Stimulated activated CD4-positive, alpha-beta T cell treated with anti-CD3 and anti-CD28 coated beads, Interleukin-15, amount 100 ng/mL, for 1 hour (primary cell): ENCODE measurements at places on chromosomes 2 and 18.

DNA sequence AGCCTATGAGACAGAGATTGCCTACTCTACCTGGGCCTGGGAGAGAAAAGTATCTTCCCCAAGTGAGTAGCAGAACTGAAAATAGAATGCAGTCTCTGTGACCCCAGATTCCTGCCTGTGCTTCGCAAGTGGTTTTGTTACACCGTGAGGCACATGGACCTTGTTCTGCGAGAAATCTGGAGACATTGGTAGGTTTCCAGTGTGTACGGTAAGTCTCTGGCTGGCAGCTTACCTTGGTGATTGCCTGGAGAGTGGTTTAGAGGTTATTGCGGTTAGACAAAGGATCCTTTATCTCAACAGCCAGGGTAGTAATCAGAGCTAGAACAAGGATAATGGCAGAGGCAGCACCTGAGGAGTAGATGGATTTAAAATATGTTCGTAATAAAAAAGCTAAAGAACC lies 606.0 kb upstream of the GCFC2 start:
- no peak for DNase-seq

DNA sequence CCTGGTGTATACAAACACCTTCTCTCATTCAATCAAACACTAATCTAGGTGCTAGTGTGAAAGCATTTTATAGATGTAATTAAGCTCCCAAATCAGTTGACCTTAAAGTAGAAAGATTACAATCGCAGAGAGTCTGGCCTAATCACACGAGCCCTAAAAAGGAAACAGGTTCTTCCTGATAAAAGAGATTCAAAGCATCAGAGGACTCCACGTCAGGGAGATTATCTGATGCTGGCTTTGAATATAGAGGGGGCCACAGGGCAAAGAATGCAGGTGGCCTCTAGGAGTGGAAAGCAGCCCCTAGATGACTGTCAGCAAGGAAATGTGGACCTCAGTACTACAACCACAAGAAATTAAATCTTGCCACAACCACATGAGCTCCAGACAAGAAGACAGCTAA lies 28.2 kb upstream of the ZC3H15 start:
- no peak for DNase-seq

DNA sequence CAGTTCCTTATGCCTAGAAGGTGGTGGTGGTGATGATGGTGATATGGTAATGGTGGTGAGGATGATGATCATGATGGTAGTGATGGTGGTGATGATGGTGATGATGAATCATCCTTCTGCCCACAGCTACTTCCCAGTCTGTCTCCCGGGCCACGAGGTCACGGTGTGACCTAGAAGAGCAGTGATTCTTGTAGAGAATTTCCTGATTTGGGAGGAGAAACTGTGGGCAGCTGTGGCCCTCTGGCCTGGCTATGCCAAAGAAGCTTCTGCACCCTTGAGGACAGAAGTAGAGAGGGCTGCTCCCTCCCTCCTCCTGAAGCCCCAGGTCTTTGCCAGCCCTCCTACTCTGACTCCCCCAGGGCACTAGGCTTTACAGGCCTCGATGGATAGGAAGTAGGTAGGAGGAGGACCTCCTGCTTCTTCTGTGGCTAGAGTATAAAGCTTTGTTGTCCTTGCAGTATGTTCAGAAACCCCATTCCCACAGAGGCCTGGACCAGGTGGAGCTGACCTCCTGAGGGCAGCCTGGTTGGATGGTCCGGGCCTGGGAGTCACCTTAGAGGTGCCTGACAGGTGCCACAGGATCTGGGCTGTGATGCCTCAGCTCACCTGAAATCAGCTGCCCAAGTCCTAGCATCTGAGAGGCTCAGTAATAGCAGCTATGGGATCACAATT lies 57.9 kb upstream of the EPAS1 start:
- DNase-seq: no peak

GRCh38 chr2:53312721-53313120 lies 454.9 kb upstream of the CHAC2 start:
- DNase-seq: no peak

DNA sequence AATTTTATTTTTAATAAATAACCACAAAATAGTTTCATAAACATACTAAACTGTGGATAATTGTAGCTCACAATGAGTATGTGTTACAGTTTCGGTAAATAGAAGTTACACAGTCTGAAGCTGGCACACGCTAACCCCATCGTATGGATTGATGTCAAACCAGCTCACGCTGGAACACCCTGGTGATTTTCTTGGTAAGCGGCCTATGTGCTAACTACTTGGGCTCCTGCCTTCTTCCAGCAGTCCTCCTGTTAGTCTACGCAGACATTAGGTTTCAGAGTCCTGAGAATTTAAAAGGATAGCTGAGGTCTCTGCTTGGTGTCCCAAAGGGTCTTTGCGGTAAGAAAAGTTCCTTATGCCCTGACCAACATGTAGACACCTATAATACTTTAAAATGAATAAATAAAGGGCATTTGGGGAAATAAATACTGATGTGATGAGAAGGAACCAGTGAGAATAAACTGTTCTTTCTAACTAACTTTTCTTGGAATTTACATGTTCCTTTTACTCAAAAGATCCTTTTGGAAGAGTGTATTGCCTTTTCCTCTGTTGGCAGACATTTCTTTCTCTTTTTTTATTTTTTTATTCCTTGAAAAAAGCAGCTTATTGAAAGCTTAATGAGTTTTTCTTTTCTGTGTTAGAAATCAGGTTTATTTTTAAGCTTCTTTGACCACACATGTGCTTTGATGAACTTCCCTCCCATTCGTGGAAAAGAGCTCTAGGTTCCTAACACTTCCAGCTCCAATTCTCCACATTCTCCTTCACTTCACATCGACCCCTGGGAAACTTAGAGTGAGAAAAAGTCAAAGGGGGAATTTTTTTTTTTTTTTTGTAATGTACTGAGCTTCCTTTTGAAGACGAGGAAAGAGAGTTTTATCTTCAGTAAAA lies 322.2 kb downstream of the IRS1 start:
- no peak for DNase-seq

GRCh38 chr2:102291319-102292075 lies 19.9 kb upstream of the IL1RL1 start:
- no peak for DNase-seq

GRCh38 chr2:174577967-174578589 lies 19.5 kb downstream of the WIPF1 start:
- DNase-seq: no peak

GRCh38 chr2:241268716-241269445 lies 46.6 kb downstream of the HDLBP start:
- DNase-seq: no peak

DNA sequence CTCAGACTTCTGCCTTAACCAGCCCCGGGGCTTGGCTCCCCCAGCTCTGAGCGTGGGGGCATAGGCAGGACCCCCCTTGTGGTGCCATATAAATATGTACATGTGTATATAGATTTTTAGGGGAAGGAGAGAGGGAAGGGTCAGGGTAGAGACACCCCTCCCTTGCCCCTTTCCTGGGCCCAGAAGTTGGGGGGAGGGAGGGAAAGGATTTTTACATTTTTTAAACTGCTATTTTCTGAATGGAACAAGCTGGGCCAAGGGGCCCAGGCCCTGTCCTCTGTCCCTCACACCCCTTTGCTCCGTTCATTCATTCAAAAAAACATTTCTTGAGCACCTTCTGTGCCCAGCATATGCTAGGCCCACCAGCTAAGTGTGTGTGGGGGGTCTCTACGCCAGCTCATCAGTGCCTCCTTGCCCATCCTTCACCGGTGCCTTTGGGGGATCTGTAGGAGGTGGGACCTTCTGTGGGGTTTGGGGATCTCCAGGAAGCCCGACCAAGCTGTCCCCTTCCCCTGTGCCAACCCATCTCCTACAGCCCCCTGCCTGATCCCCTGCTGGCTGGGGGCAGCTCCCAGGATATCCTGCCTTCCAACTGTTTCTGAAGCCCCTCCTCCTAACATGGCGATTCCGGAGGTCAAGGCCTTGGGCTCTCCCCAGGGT lies 5.5 kb downstream of the CTDSP1 start:
- DNase-seq: no peak

DNA sequence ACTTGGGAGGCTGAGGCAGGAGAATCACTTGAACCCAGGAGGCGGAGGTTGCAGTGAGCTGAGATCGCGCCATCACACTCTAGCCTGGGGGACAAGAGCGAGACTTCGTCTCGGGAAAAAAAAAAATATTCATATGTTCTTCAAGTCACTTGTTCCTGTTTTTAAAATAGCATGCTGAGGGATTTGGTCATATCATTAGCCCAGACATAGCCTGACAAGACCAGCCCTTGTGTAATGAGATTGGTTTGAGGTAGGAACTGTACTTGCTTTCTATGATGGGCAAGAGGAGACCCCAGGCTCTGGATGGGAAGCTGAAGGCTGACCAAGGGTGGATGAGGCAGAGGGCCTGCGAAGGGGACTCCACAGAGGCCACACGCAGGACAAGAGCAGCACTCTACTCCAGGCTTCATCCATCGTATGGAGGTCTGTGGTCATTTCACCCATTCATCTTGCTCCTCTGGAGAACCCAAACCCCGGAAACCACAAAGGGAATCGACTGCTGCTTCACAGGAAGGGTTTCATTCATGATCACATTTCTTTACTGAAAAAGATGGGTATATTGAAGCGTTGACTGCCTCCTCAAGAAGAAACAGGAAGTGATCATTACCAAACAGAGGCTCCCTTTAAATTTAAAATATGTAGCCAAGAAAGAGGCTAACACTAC lies 87.1 kb upstream of the ZNF397 start:
- no peak for DNase-seq

DNA sequence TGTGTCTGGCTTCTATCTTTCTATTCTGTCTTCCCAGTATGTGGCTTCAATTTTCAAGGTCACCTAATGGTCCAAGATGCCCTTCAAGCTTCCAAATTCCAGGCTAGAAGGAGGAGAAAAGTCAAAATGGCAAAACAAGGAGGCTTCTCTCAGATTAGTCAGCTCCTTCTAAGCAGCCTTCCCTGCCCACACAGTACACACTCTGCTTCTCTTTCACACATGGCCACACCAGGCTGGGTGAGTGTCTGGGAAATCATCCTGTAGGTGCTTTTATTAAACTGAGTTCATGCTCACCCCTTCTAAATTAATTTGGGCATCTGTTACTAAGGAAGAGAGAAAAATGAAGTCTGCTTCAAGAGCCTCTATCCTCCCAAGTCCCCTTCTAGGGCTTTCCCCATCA lies 277.2 kb upstream of the MGAT5 start:
- DNase-seq: no peak

- DNase-seq: no peak
These were observed 147.6 kb downstream of the HDAC4 start for GRCh38 chr2:239253264-239253663.

DNA sequence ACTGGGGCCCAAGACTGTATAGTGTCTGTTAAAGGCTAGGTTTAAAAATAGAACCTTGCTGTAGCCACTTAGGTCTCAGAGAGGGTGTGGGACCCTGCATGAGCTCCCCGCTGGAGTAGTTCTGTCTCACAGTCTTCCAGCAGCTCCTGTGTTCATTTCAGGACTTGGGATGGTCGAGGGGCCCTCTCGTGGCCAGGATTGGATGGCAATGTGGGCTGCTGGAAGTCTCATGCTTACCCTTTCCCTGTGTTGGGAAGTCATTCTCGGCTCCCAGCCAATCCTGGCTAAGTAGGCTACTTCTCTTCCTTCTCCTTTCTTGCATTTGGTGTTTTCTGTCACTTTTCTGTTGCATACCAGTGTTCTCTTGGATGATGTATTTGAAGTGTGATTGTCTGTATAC lies 284.0 kb upstream of the GCFC2 start:
- DNase-seq: no peak

DNA sequence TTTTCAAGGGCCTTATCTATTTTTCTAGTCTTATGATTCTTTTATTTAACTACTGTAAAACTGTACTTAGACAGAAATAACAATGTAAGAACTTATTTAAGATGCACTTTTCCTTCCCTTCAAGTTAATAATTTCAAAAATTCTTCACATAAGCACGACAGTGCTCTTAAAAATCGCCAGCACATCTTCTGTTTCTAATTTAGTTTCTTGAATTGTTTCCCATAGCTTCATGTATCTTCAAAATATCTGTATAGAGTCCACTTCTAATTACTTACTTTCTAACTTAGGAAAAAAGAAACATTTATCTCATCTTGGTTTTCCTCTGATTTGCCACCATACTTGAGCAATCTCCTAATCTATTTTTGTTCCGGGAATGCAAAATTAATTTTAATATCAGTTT lies 196.1 kb downstream of the BABAM2 start:
- DNase-seq: no peak

DNA sequence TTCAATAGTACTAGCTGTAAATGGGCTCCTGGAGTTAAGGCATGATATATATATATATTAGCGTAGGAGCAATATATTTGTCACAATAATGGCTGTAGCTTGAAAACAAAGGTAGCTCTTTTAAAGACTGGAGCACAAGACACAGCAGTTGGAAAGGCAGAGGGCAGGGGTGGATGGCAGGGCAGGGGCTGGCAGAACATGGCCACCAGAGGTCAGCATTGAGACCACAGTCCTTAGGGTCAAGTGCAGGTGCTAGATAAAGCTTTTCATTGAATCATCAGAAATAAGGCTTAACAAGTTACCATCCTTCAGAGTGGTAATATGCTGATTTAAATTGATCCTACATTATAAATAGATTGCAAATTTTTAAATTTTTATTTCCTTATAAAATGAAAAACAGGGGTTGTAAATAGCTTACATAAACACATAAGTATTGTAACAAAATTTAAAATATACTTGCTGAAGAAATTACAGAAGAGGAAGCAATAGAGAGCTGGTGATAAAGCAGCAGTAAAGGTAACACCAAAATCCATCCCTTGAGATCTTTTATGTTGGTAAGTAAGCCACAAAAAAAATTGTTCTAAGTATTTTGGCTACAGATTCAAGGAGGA lies 161.2 kb upstream of the PIEZO2 start:
- no peak for DNase-seq

- DNase-seq: no peak
These were observed 458.7 kb downstream of the RNF144A start for GRCh38 chr2:7375901-7376300.

DNA sequence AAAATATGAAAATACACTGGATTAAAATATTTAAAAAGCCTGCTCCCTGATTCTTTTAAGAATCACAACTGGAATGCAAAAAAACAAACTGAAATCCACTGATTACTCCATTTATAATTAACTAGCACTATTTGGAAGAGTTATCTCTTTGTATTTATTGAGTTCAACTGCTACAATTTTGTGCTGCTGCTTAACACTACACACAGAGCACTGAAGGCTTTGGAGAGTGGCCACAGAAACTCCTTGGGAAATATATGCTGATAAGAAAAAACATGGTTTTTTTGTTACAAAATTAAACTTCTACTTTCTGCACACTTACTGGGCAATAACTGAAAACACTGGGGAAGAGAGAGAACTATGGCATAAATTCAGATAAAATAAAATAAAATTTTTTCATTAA lies 19.8 kb upstream of the BZW1 start:
- no peak for DNase-seq

DNA sequence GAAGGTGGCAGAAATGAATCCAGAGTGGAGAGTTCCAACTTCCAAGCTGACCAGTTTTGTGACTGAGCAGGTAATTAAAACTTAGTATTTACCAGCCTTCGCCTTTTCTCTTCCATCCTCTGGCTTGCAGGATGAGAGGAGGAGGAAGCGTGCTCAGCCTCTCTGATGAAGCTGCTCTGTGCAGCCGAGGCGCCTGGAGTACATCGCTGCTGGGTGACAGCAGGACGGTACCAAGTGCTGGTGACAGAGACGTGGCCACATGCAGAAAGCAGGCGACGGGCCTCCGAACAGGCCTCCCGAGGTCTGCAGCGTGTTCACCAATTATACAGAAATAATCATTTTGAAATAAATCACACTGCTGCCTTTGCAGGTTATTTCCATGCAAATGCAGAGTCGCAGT lies 95.0 kb downstream of the MBP start:
- no peak for DNase-seq

- DNase-seq: no peak
These were observed 311.0 kb downstream of the NDUFA10 start for GRCh38 chr2:239714116-239714515.

GRCh38 chr2:10109311-10109710 lies 13.2 kb upstream of the RRM2 start:
- no peak for DNase-seq
